ENCODE measurements at places on chromosomes 5 and 9.

- no peak for DNase-seq
Observed at GRCh38 chr5:158814521-158814920, 285.2 kb downstream of the EBF1 start.

DNA sequence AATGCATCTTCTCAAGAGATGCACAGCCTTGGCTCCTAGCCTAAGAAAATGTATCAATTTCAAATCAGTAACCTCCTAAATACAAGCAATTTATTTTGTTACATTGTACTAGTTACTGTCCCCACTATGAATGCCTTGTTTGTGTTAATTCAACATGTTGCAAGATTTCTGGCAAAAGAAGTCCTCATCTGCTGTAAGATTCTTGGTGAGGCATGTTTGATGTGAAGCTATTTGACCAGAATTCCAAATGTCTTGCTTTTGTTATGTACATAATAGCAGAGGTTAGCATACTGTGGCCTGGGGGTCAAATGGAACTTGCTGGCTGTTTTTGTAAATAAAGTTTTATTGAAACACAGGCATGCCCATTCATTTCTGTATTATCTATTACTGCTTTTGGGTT, 1023.1 kb upstream of the WWC1 start:
- DNase-seq = no peak

- DNase-seq = no peak
Observed at GRCh38 chr5:133967698-133968203, 674 bp downstream of the C5orf15 start.

DNA sequence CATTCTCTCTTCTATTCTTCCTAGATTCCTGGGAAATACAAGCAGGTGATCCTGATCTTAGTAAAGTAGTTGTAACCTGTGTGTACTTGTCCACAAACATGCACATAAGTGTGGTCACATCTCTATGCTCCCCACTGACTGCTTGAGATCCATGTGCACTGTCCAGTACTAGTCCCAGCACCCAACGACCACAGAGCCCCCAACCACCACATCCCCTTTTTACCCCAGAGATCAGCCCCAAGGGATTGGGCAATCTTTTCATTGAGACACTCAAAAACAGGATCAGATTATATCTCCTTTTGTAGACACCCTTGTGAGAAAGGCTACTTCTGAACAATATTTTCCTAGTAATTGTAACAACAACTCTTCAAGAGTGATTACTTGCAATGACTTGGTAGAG, 240.6 kb downstream of the ACTL7B start:
- no peak for DNase-seq

- DNase-seq = no peak
Observed at GRCh38 chr5:168813184-168813968, 234.2 kb upstream of the PANK3 start.

GRCh38 chr5:116861666-116862065, 287.0 kb upstream of the SEMA6A start:
- DNase-seq = no peak

GRCh38 chr5:89445106-89445745, 562.2 kb upstream of the MEF2C start:
- no peak for DNase-seq

- no peak for DNase-seq
Observed at GRCh38 chr9:134592018-134592818, 49.4 kb upstream of the COL5A1 start.

DNA sequence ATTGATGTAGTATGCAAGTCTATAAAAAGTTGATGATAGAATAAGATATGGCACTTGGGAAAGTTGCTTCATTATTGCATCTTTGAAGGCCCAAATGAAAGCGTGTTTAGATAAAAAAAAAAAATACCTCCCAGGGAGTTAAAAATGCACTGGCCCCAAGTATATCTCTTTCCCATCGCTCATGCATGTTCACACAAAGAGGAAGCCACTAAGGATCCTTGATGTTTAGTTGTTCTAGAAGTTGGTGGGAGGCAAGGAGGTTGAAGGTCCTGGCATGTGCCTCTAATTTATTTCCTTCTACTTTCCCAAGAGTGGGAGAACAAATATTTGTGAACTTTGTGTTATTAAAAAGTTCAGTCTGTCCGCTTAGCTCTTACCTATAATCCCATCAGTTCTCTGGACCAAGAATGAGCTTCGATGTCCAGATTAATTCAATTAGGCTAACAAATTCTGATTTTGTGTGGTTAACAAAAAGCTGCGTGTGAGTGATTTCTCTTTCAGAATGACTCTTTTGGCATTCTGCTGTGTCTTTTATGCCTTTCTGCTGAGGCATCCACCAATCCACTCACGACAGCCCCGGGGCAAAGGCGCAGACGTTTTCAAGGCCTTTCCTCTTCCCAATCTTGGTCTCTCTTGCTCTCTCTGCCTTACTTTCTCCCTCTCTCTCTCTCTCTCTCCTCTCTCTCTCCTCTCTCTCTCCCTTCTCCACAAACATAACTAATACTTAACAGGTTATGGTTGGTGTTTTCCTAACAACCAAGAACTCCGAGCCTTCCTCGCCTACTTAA, 135.1 kb upstream of the ERCC6L2 start:
- DNase-seq = no peak

GRCh38 chr9:30310711-30311110, 2073.7 kb upstream of the ACO1 start:
- no peak for DNase-seq

DNA sequence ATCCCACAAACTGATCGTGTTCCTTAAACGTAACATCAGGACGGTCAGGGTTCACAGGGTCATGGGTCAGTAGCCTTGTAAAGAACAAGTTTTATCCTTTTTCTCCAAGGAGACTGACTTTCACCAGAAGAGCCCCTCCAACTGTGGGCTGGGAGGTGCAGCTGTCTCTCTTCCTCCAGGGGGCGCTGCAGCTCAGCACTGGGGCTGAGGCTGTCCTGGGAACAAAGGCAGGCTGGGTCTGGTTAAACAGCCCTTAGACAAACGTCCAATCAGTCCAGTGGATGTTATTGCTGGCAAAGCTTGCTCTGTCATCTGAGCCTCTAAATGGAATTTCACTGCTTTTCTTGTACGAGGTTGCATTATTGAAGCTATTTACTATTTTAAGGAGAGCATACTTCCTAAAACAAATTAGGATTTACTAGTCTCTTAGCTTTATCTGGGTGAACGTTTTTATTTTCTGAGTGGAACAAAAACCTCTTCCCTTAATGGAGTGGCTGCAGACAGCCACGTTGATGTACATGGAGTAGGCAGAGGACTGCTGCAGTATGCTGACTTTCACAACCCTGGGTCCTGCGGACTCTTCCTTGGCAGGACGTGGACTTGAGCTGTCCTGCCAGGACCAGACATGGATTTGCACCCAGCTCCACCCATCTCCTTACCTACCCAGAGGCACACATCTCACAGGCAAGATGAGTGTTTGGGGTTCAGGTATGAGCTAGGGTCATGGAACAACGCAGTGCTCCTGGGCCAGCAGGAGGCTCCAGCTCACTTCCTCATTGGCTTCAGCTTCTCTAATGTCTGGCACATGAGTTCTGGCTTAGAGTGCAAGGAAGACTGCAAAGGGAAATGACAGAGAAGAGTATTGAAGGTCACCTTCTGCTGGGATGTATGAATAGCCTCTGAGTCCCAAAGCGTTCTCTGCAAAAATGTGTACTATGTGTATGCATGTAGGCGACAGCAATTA, 7.8 kb downstream of the EXOSC2 start:
- no peak for DNase-seq

DNA sequence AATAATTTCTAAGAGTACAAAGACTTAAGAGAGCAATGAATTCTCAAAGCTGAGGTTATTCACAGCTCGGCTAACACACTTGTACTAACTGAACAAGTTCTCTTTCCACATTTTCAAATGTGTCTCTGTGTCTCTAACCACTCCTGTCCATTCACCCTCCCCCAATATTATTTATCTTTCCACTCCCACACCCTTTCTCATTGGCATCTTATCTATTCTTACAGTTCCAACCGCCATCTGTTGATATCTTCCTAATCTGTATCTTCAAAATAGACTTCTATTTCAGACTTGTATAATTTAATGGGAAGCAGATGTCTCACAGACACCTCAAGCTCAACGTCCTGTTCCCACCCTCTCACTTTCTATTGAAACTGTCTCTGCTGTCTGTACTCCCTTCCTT, 205.9 kb downstream of the ANXA1 start:
- no peak for DNase-seq

- no peak for DNase-seq
Observed at GRCh38 chr5:111016801-111017200, 54.7 kb upstream of the TSLP start.

GRCh38 chr9:133474215-133474614, 4.7 kb downstream of the SLC2A6 start:
- no peak for DNase-seq

DNA sequence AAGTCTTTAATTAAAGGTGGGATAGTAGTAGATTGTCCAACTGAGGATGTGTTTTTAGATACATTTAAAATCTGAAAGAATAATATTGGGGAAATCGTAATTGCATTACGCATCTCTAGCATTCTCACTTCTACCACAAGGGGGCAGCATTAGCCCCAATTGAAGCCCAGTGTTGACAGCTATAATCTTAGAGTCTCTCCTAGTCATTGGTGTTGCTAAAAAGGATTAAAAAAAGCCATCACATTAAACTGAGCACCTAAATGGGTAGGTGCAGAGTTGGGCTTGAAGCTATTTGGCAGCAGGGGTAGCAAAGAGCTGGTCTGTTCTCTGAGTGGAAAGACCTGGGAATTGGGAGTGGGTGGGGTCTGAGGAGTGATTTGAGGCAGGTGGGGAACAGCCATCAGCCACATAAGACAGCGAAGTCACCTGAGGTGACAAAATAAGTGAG, 177.2 kb downstream of the OSTF1 start:
- DNase-seq = no peak

DNA sequence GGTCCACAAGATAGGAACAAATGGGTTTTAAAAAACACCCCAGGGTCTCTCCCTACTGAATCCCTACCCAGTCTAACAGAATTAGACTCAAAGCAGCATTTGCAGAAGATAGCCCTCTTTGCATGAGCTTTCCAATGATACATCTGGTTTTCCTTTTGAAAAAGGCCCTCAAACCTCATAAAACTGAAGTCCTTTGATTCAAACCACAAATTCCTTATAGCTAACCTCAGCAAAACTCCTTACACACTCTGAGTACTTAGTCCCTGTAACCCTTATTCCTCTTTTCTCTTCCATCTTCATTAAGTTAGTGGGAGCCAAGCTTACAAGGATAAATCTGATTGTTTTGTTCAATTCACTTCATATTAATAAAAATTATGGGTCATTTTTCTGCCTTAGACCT, 90.5 kb upstream of the TNC start:
- DNase-seq = no peak

DNA sequence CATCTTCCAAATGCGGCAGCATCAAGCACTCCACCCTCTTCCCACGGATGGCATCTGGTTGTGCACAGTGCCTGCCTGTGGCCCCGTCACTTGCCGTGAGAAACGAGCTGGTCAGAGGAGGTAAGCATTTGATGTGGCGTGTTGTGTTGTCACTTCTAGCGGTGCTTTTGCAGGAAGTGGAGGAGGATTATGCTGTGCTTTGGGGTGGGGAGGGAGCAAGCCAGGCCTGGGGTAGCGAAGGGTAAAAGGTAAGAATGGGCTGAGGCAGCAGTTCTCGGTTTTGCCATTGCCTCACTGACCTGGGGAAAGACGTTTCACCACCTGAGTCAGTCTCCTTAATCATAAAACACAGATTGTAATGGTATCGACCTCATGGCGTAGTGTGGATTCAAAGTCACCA, 2.3 kb upstream of the POMT1 start:
- peak; percentile 46 for DNase-seq

DNA sequence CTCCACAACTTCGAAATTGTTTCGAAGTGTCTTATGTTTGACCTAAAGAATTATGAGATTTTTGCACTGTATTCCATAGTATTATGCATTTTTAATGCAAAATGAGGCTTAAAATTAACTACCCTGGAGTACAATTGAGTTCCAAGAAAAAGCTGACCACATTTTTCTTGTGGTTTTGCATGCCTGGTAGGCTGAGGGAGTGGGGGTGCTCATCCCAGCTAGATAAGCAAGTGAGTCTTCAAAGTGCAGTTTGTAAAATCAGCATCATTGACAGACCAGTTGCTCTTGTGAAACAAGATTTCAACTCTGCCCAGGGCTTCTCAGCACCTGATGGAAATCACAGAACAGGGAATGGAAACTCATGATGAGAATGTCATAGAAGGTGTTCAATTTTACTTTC, 17.0 kb upstream of the NDUFS4 start:
- DNase-seq = no peak

DNA sequence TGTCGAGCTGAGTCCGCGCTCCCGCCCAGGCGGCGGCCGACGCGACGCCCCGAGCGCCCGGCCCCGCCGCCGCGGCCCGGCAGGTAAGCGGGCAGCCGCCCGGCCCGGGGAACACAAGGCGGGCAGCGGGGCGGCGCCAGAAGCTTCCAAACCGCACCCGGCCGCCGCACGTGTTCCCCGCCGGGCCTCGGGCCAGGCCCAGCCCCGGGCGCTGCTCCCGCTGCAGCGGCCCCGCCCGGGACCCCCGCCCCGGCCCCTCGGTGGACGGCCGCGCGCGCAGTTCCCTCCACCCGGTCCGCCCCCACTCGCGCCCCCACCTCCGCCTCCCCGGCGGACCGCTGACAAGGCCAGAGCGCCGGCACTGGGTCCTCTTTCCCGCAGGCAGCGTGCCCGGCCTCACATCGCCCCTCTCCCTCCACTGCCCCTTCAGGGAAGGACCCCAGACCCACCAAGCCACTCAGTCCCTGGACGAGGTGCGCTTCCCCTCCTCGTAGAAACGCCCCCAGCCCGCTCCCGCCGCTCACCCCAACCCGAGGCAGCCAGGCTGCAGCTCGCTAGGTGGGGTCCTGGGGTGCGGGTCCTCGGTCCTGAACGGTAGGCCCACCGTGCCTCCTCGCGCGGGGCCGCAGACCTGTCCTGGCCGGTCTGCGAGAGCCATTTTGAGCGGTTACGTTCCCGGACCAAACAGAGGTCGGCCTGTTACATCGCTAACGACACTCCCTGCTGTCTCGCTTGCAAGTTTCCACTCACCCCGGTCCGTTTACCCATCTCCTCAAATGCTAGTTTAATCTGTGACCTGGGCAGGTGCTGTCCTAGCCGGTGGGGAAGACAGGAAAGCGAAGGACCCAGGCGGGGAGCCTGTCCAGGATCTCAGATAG, 475 bp downstream of the WDR5 start:
- no peak for DNase-seq

- DNase-seq = no peak
Observed at GRCh38 chr9:5455181-5455580, 4.8 kb downstream of the CD274 start.

- no peak for DNase-seq
Observed at GRCh38 chr9:38416461-38416860, 7.8 kb downstream of the IGFBPL1 start.

GRCh38 chr5:45484781-45485180, 211.4 kb downstream of the HCN1 start:
- DNase-seq = no peak

Data from activated CD8-positive, alpha-beta memory T cell treated with anti-CD3 and anti-CD28 coated beads for 48 hours (primary cell).